ENCODE measurements at places on chromosomes 3 and 15.

DNA sequence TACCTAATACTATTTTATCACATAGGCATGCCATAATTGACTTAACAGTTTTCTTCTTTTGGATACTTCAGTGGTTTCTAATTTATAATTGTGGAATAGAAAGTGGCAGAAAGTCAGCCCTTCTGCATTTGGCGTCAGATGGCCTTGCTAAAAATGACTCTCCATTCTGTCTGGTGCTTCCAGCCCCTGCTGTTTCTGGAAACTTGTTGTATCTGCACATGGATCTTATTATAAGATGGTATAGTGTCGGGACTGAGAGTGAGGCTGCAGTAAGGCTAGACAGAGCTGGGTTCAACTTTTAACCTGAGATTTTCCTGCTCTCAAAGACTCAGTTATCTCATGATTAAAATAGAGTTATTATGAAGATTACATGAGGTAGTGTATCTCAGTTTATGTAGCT is 74.8 kb upstream of the WDR72 start:
- DNase-seq: peak; percentile 54

GRCh38 chr3:31485196-31485595 is 47.5 kb upstream of the STT3B start:
- no peak for DNase-seq

DNA sequence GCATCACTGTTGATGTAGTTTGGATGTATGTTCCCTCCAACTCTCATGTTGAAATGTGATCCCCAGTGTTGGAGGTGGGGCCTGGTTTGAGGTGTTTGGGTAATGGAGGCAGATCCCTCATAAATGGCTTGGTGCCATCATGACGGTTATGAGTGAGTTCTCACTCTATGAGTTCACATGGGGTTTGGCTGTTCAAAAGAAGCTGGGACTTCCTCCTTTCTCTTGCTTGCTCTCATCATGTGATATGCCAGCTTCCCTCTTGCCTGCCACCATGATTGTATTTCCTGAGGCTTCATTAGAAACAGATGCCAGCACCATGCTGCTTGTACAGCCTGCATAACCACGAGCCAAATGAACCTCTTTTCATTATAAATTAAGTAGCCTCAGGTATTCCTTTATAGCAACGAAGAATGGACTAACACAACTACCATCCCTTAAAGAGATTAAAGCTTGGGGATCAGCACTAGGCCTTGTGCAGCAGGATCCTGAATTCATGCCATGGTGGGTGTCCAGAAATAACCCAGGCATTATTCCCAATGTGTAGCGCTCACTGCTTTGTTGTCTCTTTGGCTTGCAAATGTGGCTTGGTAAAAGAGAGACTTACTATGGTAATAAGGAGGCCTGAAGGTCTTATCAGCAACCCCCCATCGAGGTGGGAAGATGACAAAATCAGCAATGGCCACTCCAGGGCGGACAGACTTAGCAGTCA is 41.9 kb downstream of the NDUFB4 start:
- DNase-seq: no peak

DNA sequence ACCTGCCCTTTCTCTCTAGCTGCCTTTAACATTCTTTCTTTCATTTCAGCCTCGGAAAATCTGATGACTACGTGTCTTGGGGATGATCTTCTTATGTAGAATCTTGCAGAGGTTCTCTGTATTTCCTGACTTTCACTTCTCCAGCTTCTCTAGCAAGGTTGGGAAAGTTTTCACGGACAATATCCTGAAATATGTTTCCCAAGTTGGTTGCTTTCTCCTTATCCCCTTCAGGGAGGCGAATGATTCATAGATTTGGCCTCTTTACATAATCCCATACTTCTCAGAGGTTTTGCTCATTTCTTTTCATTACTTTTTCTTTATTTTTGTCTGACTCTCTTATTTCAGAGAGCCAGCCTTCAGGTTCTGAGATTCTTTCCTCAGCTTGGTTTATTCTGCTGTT is 62.1 kb upstream of the CCDC54 start:
- DNase-seq: no peak

Data from umbilical cord (tissue), 2 donors.